ENCODE measurements at places on chromosomes 5 and 9. TPM values are rescaled to one million over a fixed set of nuclear protein-coding genes. Genes with fewer than 3 reads are reported as not detected.
A peak's percentile ranks its signal among the peaks of the same experiment; 100 is the strongest.

The GTF2H2C gene
- 33.8 TPM for total RNA-seq

DNA sequence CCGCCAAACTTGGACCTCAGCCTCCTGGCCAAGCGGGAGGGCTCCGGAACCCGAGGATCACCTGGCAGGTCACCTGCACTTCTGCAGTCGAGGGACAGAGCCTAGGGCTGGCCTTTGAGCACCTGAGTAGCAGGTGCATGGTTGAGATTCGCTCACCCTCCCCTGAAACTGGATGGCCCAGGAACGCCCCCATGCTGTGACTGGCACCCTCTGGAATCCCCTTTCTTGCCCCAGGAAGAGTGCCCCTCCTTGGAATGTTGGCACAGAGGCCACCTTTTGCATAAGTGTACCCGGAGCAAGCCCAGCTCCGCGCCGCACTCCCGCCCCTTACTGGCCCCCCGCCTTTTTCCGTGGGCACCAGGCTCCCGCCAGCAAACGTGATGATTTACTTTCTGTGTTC, 112.5 kb upstream of the IER5L start:
- peak; percentile 19 for DNase-seq

- no peak for DNase-seq
Measured at GRCh38 chr9:69319324-69320025, 5.5 kb upstream of the ENTREP1 start.

GRCh38 chr9:124325816-124326215, 68.1 kb downstream of the NEK6 start:
- no peak for DNase-seq

The SGCD gene
- total RNA-seq: 0.43 TPM

GRCh38 chr9:75148561-75148960, 60.2 kb downstream of the OSTF1 start:
- no peak for DNase-seq

The SARDH gene
- total RNA-seq: 1.6 TPM

All from activated naive CD8-positive, alpha-beta T cell treated with anti-CD3 and anti-CD28 coated beads, Interleukin-2, amount 10 ng/mL, durations not matched to agents 7 days and 5 days (primary cell).